ENCODE measurements at places on chromosomes 12 and 14.

GRCh38 chr12:132955094-132956010, 754 bp downstream of the ZNF605 start:
- DNase-seq = peak; percentile 82

GRCh38 chr12:24071842-24072241, 122.4 kb upstream of the SOX5 start:
- no peak for DNase-seq

- DNase-seq = no peak
Observed at GRCh38 chr12:70927356-70927755, 6.8 kb upstream of the PTPRR start.

DNA sequence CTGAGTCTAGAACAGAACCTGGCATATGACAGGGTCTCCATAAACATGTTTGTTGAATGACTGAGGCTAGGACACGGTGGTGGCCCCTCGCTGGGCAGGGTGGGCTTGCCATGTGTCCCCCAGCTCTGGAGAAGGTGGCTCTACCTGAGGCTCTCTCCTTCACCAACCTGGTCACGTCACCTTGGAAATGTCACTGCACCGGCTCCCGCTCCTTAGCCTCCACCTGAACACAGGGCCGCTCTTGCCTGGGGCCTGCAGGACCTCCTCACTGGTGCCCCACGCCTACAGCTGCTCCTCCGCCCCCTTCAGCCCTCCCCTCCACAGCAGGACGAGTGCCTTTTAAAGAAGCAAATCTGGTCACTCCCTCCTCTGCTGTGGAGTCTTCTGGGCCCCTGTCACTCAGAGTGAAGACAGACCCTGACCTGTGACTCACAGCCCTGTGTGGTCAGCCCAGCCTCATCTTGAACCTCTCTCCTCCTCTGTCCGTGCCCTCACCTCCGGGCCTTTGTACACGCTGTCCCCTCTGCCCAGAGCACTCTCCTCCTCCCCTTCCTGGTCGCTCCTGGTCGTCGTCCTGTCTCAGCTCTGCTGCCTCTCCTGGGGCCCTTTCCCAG, 81.0 kb downstream of the ADGRD1 start:
- DNase-seq = no peak

DNA sequence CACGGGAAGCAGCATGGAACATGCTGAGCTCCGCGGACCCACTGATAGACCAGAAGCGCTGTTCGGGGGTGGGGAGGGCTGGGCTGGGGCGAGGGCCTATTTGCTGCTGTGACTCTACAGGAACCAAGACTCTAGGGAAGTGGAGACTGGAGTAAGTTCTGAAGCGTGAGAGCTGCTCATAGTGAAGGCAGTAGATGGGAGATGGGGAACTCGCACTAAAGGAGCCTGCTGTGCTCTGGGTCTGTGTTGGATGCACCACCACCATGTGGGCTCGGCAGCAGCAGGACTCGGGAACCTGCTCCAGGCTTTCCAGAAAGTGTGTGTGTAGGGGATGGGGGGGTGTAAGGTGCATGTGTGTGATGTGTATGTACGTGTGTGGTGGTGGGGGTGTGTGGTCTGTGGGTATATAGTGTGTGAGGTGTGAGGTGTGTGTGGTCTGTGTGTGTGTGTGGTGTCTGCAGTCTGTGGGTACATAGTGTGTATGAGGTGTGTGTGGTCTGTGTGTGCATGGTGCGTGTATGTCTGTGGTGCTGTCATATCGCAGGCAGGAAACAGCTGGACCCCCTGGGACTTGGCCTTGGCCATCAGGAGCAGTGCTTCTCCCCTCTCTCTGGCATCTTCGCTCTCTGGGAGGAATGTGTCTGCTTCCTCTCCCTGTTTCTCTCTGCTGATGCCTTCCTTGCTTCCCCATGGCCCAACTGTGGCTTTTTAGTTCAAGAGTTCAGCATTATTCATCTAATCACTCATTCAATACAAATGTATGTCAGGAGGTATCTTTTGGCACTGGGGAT, 378.9 kb downstream of the FUT8 start:
- no peak for DNase-seq

- DNase-seq = no peak
Observed at GRCh38 chr12:131555197-131555846, 155.6 kb upstream of the SFSWAP start.
